ENCODE measurements at places on chromosomes 4 and X. TPM values are rescaled to one million over a fixed set of nuclear protein-coding genes. Genes with fewer than 3 reads are reported as not detected.

DNA sequence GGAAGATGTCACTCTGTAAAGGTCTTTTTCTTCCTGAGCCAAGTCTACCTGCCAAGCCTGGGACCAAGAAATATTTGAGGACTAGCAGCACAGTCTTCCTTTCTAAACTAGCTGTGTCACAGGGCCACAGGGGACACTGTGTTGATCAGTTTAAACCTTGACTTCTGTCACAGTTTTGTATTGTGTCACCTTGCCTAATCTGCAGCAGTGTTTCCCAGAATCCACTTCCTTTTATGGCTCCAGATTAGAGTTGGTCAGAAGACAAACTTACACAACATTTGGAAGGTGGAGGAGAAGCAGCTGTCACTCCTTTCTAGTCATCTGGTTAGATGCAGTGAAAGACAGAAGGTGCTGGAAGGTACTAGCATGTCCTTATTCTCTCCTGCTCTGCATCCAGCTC lies 143.1 kb upstream of the BCOR start:
- DNase-seq = no peak

Gene BMP15
- total RNA-seq = not detected

- DNase-seq = no peak
Measured at GRCh38 chr4:7354927-7355326, 79.8 kb downstream of the PSAPL1 start.

Gene PGAM4
- not detected for total RNA-seq

DNA sequence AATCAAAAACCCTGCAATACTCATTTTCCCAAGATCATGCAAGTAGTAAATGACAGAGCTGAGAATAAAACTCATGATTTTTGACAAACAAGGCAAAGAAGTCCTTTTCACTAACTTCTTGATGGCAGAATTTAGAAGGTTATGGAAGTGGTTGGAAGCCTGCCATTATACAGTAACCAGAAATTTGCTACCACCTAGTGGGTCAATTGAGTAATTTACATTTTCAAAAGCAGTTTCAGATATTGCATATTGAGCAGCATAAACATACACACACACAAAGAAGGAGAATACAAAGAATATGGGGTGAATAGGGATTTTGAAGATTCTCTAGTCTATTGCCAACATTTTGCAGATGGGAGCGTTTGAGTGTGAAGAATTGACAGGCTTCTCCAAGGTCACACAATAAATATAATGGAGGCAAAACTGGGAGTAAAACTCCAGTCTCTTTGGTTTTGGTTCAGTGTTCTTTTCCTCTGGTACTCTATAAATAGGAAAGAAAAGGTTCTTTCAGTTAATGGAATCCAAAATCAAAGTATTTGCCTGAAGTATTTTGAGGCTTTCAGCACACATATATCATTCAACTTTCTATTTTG lies 70.2 kb downstream of the GC start:
- DNase-seq = peak; percentile 63

GRCh38 chr4:93437991-93438390 lies 390.6 kb upstream of the ATOH1 start:
- DNase-seq = no peak

DNA sequence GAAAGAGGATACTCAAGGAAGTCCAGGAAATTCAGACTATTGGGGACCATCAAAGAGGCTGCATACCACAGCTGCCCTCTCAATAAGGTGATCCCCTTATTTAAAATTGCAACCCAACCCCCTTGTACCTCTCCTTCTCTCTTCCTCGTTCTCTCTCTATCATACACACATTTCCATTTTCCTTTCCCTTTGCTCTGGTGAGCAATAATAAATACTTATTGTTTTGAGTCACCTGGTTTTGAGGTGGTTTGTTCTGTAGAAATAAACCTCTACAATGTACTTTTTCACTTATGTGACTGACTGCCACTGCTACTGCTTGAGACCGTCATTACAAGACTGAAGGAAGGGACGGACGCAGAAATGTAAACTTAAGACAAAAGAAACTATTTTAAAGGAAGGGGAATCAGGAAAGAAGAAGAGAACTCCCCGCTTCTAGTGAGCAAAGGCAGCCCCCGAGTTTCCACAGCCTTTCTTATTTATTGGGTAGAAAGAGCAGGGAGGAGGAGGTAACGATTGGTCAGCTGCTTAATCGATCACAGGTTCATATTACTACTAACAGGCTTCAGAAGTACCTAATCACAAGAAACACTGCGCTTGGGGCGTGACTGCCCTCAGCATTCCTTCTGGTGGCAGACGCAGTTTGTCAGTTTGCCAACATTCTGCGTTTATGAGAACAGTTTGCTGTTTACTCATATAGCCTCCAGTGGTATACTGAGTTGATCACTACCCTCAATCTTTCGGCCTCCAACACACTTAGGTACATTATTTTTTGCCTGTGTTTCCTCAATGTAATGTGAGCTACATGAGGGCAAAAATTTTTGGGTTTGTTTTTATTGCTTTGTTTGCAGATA lies 16.9 kb upstream of the TMEM165 start:
- DNase-seq = no peak

Gene GPAT3
- total RNA-seq = 15.2 TPM

DNA sequence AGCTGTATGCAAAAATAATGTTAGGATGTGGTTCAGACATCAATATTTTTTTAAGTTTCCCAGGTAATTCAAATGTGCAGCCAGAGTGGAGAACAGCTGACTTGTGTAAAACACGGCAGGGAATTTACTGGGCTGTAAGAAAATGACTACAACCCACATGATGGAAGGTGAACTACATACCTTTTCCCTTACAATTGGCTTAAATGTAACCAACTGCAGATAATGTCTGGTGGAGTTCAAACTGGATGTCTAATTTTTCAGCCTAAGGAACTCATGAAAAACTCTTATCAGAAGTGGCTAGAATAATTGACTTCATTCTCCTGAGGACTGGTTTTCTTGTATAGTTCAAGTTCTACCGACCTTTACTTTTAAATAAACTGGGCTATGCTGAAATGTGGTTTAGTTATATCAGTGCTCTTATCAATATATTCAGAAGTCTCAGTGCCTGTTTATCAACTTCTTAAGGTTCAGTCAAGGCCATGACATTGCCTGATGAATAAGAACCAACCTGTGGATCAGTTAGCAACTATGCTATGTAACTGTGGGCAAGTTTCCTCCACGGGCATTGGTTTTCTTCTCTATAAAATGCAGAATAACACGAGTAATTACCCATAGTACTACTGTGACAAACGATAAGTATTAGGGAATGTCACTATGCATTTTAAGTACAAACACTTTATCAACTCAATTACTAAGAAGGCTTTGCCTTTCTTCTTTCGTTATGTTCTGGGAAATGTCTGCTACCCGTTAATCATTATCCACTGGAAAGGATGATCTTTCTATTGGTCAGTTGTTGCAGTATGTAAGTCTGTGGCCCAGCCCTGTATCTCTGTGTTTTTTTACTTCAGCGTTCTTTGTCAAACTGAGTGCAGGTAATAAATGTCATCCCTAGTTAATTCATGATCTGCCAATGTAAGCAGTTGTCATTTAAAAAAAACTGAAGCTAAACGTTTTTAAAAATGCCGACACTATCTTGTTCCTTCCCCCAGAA lies 181.6 kb downstream of the PCDH7 start:
- DNase-seq = no peak

- DNase-seq = no peak
Measured at GRCh38 chr4:158934996-158935669, 166.3 kb downstream of the FNIP2 start.

- DNase-seq = no peak
Measured at GRCh38 chrX:128599632-128600031, 547.4 kb upstream of the ACTRT1 start.

Gene ZNF711
- 2.1 TPM for total RNA-seq

DNA sequence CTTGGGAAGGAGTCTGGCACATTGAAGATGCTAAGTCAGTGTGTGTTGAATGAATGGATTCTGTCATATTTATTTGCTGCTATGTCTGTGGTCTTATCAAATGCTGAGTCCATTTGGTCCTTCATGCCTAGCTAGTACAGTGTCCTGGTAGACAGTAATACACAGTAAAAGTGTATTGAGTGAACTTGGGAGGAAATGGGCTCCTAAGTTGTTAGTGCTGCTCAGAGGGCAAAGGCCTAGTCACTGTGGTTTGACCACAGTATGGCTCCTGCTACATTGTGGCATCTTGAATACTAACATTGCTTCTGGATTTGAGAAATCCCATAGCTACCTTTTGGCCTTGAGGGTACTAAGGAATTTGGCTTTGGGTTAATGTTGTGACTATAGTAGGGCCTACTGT lies 33.9 kb downstream of the MTM1 start:
- no peak for DNase-seq

Gene TIGD4
- 3.0 TPM for total RNA-seq

DNA sequence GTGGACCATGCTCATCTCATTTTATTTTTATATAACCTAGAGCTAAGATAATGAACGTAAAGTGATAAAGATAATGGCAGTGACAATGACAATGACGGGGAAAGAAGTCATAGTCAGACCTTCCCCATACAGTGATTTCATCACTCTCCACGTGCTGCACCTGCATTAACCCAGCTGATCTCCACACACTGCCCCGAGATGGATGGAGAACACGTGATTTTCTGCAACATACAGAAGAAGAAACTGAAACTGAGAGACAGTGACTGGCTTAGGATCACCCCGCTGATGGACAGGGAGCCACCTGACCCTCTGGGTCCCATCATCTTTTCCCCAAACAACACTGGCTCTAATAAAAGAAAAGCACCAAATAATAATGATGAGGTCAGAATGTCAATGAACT lies 22.0 kb downstream of the EVC2 start:
- no peak for DNase-seq

Gene PDGFRA
- 2.1 TPM for total RNA-seq

Gene CLTRN
- total RNA-seq = not detected

- DNase-seq = peak; percentile 22
Measured at GRCh38 chr4:85243857-85244256, 231.1 kb upstream of the ARHGAP24 start.

DNA sequence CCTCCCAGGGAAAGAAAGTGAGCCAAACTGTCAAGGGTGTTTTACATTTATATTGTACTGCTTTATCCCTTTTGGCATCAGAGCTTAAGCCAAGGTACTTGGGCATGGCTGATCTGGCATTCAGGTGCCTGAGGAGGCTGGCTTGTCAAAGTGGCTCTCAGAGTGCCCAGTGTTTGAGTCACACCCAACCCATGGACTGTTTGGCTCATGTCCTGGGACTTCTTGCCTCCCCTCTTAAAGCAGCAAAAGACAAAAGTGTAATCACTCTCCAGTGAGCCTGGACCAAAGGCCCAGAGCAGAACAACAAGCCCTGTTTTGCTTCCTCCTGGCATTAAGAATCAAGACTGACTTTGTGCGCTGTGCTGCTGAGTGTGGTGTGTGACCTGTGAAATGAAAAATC lies 311.7 kb upstream of the TAPT1 start:
- DNase-seq = no peak

DNA sequence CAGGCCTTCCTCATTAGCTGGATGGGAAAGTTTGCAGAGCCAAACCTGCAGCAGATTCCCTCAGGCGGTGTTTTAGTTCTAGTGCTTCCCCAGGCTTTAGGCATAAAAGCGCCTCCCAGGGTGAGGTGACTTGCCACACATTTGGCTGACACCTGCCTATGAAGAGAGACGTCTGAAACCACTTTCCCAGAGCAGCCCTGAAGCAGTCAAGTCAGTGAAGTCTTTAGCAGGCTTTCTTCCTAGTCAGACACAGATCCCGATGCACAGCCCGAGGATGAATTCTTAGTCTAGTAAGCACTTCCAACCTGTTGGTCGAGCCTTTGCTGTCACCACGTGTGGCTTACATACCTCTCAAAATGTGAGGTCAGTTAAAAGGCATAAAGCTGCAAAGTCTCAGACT lies 484.1 kb downstream of the SMARCA1 start:
- no peak for DNase-seq

DNA sequence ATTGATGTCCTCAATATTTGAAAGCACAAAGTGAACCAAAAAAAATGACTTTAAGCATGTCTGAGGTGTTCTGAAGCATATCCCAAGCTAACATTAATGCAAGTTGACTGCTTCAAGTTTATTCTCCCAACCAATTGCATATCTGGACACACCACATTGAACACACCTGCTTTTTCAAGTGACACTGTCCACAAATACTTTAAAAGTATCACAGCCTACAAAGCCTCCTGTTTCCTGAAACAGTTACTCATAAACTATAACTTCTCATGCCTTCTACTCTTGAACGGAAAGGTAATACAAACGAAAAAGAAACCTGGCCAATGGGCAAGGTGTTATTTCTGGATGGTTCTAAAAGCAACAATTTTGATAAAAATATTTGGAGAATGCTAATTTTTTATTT lies 1.1 kb downstream of the CDKL2 start:
- DNase-seq = no peak

Gene ZNF732
- 0.08 TPM for total RNA-seq

DNA sequence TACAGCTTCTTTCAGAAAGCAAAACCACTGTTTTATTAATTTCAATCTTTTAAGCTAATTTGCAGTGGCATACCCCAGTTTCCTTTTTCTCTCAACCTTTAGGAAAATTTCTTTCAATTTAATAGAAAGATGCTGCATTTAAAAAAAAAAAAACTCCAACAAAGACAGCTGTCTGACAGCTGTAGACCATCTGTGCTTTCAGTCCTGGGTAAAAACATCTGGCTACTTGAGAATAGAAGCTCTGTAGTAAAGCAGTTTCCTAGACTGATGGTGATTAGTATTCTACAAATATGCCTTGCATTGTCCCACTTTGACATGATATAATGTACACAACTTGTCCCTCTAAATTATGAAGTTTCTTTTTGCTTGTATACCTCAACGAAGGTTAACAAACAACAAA lies 197.8 kb downstream of the EDA start:
- DNase-seq = no peak

DNA sequence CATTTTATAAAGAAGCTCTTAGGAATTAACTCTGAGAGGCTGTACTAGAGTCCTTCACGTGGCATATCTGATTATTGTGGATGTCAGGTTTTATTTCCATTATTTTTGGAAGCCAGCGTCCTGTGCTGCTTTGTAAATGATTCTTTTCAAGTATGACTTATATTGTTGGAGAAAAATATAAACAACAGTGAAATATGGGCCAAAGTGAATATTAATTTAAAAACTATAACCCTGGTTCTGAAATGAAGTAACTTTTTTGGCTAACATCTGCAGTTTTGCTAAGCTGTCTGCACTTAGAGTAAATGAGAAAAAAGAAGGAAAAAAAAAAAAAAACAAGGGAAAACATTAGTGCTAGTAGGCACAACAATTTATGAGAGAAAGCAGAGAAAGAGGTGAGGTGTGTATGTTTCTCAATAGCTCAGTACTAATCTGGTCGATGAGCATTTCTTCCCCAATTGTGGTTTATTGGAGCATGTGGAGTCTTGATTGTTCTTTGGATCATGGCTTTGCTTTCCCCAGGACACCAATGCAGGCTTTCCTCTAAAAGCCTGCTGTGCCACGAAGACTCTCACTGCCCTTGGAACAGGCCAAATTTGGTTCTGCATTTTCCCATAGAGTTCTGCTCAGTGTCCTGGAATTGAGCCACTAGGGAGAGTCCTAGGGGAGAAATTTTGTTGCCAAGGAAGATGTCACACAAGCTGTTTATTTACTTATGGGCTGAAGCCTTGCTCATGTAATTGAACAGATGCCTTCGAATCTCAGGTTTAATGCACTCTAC lies 273.3 kb downstream of the DKK2 start:
- peak; percentile 82 for DNase-seq

- DNase-seq = no peak
Measured at GRCh38 chrX:24934279-24934678, 81.5 kb downstream of the ARX start.

GRCh38 chr4:53752124-53752523 lies 160.8 kb upstream of the LNX1 start:
- DNase-seq = no peak
